Glomerular endothelial cell (primary cell): ENCODE measurements at places on chromosomes 7 and 10. TPM values are rescaled to one million over a fixed set of nuclear protein-coding genes. Genes with fewer than 3 reads are reported as not detected.
A peak's percentile ranks its signal among the peaks of the same experiment; 100 is the strongest.

- no peak for DNase-seq
These were observed 19.2 kb downstream of the CRPPA start for GRCh38 chr7:16402091-16402490.

DNA sequence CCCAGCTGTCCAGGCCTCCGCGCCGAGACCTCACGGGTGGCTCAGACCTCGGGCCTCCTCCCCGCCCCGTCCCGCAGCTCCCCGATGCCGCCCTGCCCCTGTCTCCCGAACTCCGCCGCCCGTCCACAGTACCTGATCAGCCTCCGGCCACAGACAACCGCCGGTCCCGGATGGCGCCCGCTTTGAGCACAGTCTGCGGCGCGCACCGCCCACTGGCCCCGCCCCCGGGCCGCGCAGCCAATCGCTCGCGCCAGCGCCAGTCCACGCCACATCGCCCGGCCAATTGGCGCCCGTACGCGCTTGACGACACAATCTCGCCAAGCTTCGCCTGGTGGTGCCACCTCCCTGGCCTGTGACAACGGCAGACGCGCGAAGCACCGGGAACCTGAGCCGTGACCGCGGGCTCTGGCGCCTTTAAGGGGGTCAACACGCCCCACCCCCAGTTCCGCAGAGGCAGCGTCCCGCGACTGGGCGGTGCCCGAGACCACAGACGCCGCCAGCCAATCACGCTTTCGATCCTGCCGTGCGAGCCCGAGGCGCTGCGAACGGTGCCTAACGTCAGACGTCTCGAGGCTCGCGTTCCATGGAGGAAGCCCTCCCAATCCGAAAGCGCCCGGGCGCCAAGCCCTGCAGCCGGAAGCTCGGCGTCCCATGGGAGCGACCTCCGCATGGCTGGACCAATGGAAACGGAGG is at the start of gene IDI1:
Gene IDI1, minus strand, starts transcription at position 388 of the 693 bp plus-strand sequence. Its CDS starts 116 bp downstream, at position 272.
- DNase-seq, result peak; percentile 73

The ODAD2 gene
- total RNA-seq, result 0.24 and 0.70 TPM in 2 replicates

The EPO gene
- not detected in 2 replicates for total RNA-seq

DNA sequence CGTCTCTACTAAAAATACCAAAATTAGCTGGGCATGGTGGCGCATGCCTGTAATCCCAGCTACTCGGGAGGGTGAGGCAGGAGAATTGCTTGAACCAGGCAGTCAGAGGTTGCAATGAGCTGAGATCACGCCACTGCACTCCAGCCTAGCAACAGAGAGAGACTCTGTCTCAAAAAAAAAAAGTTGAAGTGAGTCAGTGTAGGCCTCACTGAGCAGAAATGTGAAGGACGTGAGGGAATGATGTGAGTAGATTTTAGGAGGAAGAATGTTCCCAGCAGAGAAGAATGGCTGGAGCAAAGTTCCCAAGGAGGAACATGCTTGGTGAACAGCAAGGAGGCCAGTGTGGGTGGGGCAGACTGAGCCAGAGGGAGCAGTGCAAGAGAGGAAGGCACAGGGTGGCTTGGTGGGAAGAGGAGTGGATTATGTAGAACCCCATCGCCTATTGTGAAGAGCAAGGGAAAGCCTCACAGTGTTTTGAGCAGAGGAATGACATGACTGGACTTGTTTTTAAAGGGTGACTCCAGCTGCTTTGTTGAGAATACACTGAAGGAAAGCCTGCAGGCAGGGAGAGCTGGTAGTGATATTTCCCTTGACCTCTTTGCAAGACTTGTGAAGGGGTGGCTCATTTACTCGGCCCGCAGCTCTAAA is 708.7 kb downstream of the SUGCT start:
- no peak for DNase-seq

GRCh38 chr7:149886018-149886415 is 12.2 kb downstream of the ATP6V0E2 start:
- no peak for DNase-seq

GRCh38 chr7:107856806-107857540 is 34.0 kb upstream of the DLD start:
- DNase-seq, result no peak

The ZNF783 gene
- total RNA-seq, result 7.1 and 12.1 TPM in 2 replicates

DNA sequence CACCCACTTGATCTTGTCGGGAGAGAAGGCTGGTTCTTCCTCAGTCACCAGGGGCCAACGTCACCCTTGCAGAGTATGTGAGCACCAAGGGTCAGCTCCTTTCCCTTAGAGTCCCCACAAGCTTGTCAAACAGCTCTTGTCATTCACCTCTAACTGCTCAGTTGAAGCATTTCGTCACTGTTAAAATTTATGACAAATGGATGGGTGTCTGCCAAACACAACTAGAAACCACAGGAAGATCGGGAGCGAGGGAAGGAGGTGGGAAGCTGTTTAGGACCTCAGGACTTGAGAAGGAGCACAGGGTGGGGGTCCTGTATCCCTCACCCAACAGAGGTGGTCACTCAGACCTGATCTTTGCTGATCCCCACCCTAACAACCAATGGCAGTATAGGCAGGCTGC is 373.3 kb upstream of the IGFBP3 start:
- DNase-seq, result no peak

The CAMK1D gene
- total RNA-seq, result 2.0 and 2.8 TPM in 2 replicates

DNA sequence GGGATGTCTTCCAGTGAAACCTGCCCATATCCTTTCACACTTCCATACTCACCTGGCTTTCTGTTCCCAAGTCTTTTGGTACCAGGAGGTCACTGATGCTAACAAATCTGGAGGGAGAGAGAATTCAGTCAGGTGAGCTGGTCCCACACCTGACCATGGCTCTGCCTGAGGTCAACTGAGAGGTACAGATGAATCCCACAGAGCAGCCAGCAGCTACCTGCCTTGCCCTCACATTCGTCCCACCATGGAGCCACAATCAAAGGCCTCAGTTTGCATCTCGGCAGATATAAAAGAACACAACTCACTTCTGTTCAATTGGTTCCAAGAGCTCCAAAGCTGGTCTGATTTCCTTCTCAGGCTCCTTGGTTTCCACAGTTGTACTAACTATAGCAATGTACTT is 47.0 kb downstream of the GDI2 start:
- DNase-seq, result no peak

DNA sequence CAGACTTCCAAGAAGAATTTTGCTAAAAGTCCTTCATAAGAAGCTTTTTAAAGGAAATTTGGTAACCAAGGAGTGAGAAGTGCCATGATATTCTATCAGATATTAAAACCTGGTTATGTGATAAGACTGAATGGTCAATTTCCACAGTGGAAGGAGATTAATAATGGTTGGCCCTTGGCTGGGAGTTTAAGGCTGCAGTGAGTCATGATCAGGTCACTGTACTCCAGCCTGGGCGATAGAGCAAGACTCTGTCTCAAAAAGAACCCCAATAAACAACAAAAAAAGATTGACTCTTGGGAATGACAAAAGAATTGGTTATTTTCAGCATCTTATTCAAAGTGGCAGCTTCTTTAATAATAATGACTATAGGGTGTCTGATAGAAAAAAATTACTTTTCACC is 37.2 kb downstream of the EXOC4 start:
- no peak for DNase-seq

The OR9A2 gene
- 0.18 TPM in 1 of 2 replicates, not detected in the other for total RNA-seq

- DNase-seq, result no peak
These were observed 7.9 kb downstream of the NUDT13 start for GRCh38 chr10:73117976-73118743.

DNA sequence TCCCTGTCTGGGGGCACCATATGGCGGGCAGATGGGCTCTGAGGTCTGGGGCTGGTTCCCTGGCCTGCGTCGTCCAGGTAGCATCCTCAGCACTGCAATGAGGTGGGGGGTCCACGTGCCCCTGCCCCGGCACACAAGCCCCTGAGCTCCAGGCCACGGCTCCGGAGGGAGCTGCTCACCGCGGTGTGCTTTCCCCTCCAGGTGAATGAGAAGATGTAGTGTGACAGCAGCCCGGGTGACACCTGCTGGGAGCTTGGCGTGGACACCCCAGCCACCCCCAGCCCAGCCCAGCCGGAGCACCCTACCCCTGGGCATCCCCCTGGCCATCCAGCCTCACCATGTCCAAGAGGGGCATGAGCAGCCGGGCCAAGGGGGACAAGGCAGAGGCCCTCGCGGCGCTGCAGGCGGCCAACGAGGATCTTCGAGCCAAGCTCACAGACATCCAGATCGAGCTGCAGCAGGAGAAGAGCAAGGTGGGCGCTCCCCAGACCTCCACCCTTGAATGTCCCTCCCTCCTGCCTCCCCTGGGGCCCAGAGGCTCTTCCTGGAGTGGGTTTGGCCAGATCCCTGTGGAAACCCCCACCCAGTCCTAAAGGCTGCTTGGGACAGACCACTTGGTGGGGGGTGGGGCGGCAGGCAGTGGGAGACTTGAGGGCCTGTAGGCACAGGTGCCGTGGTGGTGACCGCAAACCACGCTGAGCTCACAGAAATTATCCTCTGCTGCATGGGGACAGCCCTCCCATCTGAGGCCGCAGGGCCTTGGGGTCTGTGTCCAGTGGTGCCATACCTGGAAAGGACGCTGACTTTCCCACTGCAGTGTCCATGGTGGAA is 38.9 kb downstream of the JAKMIP3 start:
- DNase-seq, result no peak

The SEMA3C gene
- total RNA-seq, result 8.6 and 13.1 TPM in 2 replicates

The PLAC9 gene
- total RNA-seq, result 0.93 TPM in 1 of 2 replicates, not detected in the other

DNA sequence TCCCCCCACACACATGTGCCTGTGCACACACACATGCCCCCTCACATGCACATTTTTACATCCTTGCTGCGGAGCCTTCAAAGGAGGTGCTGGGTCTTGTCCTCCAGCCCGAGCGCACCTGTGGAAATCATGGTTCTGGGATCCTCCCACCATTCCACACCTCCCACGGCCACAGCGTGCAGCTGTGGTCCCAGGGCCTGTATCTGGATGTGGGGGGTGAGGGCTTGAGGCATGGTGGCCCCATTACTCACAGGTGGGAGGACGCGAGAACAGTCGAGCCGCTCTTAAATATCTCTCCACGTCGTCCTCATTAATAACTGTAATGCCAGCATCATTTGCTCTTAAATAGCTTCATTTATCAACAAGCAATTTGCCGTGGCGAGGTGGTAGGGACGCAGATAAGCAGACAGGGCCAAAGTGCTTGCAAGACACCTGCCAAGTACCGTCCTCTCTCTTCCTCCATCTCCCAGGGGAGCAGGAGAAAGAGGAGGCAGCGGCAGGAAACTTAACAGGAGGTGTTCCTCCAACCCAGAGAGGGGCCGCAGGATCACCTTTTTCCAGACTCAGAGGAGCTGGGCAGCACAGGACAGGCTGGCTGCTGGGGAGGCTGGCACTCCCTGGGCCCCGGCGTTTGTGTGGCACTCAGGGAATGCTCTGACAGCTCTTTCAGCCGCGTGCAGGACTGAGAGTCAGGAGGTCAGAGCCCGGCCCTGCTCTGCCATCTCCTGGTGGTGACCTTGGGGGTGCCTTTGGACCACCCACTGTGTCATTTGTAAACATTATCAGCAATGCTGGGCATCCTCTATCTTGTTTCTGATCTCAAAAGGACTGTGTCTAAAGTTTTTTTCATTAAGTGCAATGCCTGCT is 87.4 kb downstream of the CDH23 start:
- DNase-seq, result no peak

DNA sequence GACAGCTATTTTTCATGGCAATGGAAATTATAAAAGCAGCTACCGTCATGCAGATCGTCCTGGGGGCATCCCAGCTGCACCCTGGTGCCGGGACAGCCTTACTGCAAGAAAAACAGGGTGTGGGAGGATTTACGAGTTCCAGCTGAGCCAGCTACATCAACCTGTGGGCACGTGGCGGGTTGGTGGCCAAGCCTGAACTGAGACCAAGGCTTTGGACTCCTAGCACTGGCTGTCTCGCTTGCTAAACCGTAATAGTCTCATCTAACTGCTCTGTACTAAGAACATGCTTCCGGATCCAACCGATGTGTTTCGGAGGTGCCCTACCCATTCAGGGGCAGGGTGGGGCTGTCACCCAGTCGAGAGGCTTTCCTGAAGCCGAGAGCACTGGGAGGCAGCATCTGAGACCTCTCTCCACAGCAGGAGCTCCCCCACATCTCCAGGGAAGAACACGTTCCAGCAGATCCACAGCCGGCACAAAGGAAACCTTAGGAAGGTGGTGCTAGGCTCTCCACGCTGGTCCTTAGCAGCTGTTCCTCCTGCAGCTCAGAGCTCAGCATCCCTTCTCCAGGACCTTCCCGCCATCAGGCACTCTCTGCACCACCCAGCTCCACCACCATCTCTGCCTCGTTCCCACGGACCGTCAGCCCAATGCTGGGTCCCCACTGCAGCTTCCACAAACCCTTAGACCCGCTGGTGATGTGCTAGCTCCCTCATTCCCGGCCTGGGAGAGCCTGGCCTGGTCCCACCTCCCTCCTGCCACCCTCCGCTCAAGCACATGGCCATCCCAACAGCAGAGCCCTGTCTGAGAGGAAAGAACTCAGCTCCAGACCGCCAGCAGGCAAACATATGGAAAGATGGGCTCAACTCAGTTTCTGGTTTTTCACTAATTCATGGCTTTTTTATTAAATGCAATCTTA is 158.5 kb downstream of the PTPRN2 start:
- DNase-seq, result no peak

The C10orf67 gene
- not detected in 2 replicates for total RNA-seq

The C10orf105 gene
- not detected in 2 replicates for total RNA-seq

- no peak for DNase-seq
These were observed 354.8 kb upstream of the CELF2 start for GRCh38 chr10:10662716-10663408.

DNA sequence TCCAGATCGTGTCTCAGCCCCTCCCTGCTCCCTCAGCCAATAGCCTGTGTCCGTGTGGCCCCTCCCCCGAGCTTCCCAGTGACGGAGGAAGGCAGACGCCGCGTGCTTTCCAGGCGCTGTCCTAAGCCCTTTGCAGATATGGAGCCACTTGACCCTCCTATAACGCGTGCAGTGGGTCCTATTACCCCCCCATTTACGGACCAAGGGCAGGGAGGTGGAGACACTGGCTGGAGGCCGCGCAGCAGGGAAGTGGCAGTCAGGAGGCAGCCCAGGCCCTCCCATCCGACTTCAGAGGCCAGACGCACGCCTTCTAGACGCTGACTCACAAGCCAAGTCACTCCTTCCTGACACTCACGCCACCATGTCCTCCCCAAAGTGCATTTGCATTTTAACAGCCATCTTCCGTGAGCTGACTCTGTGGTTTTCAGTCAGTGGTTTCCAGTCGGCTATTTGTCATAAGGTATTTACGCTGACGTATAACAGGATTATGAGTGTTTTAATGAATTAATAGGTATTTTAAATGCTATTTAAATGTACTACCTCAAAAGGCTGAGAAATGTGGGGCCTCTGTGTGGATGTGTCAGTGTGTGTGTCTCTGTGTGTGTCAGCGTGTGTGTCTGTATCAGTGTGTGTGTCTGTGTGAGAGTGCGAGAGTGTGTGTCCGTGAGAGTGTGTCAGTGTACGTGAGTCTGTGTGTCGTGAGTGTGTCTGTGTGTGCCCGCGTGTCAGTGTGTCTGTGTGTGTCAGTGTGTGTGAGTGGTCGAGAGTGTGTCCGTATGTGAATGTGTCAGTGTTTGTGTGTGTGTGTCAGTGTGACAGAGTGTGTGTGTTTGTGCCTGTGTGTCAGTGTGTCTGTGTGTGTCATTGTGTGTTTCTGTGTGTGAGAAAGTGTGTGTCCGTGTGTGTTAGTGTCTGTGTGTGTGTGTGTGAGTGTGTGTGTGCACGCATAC is 92.0 kb upstream of the INSIG1 start:
- peak; percentile 91 for DNase-seq

The GNGT1 gene
- total RNA-seq, result not detected in 2 replicates

The PPP1R17 gene
- total RNA-seq, result not detected in 2 replicates

The PDGFA gene
- 44.5 and 50.6 TPM in 2 replicates for total RNA-seq

The PRSS37 gene
- total RNA-seq, result not detected in 2 replicates

GRCh38 chr10:118590334-118590733 is 5.1 kb downstream of the PRLHR start:
- DNase-seq, result no peak

- DNase-seq, result no peak
These were observed 43.4 kb downstream of the PSPH start for GRCh38 chr7:56007891-56008290.

The CYP3A7 gene
- total RNA-seq, result not detected in 2 replicates
